ENCODE measurements at places on chromosomes 3 and 15.
A peak's percentile ranks its signal among the peaks of the same experiment; 100 is the strongest.

DNA sequence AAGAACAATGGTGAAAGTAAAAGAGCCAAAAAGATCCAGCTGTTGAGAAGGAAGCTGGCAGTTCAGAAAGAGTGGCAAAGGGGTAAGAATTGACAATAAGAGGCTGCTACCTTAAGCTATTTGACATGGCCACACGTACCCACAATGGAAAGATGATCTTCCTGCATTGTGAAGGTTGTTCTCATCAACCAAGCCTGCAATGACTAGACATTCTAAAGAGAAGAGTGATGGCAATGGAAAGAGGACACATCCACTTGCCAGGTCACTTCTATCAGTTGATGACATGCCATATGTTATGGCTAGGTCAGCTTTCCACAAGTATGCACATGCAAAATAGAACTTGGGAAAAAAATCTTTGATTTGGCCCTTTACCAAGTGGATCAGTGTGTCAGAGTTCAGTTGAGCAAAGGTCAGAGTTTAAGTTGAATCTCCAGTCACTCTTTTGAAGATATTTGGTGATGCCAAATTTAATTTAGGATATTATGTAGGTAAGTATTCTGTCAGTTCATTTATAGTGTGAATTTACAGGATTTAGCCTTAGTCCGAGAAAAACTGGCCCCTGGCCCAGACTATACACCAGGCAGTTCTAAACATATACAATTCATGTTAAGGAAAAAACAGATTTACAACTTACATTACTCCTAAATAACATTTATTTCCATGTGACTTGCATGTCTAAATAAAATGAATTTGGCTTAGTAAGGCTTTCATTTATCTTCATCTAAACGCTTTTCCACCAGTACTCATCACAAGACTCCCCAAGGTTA is 104.9 kb upstream of the FLNB start:
- no peak for DNase-seq

DNA sequence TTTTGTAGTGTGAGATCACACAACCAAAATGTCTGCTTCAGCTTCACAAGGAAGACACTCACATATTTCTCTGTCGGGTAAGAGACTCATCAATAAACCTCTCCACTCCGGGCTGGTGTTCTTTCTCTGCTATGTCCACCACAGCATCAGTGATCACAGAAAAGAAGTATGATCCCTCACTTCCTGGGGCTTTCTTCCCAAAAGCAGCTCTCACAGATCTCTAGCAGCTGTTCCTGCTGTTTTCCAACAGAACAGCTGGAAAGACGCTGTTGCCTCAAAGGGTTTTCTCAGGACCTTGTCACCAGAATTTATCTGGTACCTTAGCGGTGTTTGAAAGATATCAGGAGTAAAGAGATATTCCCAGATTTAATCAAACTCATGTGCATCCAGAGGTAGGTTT is 46.4 kb downstream of the GATM start:
- DNase-seq: no peak

- DNase-seq: no peak
These were observed 210.1 kb upstream of the SATB1 start for GRCh38 chr3:18635215-18635614.

DNA sequence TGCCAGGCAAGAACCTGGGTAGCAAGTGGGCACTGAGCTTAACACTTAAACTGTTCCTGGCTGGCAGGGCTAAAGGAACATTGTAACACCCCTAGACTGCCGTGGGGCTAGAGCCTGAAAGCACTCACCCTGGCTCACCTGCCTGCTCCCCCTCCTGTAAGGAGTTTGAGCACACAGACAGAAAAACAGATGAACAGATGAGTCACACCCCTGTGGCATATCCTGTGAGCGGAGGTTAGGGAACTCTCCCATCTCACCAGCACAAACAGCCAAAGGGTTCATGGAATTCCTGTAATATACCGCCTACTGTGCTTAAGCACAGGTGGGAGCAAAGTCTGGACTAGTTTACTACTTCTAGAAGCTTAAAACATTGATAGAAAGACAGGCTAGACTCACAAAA is 300.1 kb downstream of the ROBO1 start:
- no peak for DNase-seq

GRCh38 chr3:190458040-190458439 is 8.3 kb upstream of the TMEM207 start:
- DNase-seq: no peak

DNA sequence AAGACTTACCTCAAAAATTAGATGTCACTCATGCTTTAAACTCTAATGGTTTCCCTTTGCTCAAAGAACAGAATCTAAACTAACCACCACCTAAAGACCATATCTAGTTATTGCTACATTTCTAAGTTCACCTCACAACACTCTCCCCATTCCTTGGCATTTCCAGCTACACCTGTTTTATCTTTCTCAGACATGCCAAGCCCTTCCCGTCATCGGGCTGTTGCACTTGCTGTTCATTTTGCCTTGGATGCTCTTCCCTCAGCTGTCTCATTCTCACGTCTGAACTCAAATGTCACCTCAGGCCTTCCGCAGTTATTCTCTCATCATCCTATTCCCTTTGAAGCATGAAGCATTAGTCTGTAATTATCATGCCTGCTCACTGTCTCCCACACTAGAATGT is 1.1 kb upstream of the ACTR8 start:
- DNase-seq: no peak

DNA sequence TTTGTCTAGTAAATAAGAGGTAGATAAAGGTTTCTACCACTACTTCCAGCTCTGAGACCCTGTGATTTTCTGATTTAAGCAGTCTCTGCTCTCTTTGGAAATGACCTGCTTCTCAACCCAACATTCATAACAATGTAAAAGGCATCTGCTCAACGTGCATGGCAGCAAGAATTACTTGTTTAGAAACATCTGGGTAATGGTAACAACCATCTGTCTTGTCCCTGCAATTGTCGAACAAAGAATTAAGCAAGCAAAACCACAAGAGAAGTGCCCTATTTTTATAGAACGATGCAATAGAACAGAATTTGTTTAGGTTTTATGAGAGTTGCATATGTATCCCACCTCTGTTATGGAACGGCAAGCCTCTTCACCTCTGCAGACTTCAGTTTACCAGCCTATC is 7.1 kb upstream of the FSIP1 start:
- DNase-seq: no peak

DNA sequence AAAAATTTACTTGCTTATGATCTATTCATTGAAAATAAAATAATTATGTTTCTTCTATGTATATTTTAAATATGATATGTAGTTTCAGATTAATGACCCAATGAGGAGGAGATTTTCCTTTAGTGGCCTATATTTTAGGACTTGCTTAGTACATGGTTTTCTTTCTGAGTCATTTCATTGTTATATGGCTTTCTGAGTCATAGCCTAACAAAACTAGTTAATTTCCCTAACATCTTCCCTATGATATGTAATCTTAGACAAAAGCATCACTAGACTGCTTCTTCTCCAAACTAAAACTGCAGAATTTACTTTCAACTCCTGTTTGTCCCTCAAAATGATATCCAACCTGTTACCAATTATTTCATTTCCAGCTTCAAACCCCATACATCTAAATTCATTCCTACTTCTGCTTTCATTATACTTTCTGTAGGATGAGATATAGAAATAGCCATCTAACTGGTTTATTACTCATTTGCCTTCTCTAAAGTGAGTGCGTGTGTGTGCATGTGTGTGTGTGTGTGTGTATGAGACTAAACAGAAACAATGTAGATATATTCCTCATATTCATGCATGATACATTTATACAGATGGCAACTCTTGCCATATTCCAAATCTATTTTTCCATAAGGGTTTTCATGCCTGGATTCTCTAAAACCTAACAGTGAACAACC is 915.0 kb upstream of the GBE1 start:
- DNase-seq: no peak

DNA sequence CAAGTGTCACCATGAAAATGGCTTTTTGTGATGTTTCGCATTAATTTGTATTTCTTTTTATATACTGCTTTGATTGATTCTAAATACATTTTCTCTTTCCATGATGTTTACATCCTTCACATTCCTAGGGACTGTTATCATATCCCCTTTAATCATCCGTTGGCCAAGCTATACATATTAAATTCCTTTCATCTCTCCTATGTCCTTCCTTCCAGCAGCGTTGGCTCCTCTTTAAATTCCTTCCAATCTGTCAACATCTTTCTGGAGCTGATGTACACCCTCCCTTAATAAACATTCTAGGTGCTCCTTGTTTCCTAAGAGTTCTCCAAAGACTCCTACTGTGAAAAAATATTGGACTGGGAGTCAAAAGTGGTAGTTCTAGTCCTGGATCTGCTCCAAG is 87.8 kb downstream of the IGF2BP2 start:
- DNase-seq: no peak

- DNase-seq: peak; percentile 20
These were observed 19.5 kb upstream of the DOCK3 start for GRCh38 chr3:50655009-50655830.

GRCh38 chr3:151709847-151710246 is 23.9 kb upstream of the AADACL2 start:
- no peak for DNase-seq

DNA sequence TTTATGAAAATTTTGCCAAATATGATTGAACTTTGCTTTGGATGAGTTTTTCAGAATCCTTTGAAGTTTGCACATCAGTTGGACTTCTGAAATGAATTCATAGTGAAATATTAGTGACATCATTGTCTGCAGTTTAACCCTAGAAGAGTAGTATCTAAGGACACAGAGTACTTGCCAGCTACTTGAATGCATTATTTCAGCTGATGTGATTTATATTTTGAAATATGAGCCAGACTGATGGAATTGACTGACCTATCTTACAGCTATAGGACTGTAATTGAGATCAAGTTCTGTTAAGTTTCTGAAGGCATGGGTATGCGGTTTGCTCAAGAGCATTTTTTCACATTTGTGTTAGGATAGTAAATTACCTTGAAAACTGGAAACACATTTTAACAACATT is 51.2 kb downstream of the LYSMD4 start:
- no peak for DNase-seq

- DNase-seq: no peak
These were observed 113.8 kb upstream of the TGFBR2 start for GRCh38 chr3:30492322-30493192.

- DNase-seq: no peak
These were observed 216.1 kb downstream of the OPA1 start for GRCh38 chr3:193809106-193809505.

GRCh38 chr3:127043041-127043641 is 60.2 kb downstream of the PLXNA1 start:
- DNase-seq: no peak

GRCh38 chr3:189646853-189647542 is 15.8 kb downstream of the TP63 start:
- no peak for DNase-seq

DNA sequence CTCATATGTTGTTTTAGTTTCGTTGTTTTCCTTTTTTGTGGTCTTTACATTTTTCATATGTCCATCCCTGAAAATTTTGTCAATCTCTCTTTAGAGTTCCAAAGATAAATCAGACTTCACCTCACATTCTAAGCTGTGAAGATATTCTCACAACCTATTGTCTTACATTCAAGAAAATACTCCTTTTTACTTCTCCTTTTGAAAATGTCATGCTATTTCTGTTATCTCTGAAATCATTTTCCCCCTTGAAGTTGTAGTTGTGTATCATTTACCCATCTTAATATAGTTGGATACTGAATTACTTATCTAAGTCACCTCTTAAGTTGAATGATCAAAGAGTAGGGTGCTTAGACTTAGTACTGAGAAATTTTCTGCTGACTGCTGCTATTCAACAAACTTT is 74.3 kb downstream of the DCUN1D1 start:
- no peak for DNase-seq

GRCh38 chr3:157066335-157067098 is 93.4 kb downstream of the CCNL1 start:
- DNase-seq: no peak

- DNase-seq: no peak
These were observed 611 bp downstream of the PIAS1 start for GRCh38 chr15:68054628-68055223.

GRCh38 chr3:9078561-9079240 is 115.4 kb upstream of the RAD18 start:
- no peak for DNase-seq

GRCh38 chr3:59480486-59480995 is 430.7 kb upstream of the CFAP20DC start:
- DNase-seq: no peak
